ENCODE measurements at places on chromosomes 5 and 9.

DNA sequence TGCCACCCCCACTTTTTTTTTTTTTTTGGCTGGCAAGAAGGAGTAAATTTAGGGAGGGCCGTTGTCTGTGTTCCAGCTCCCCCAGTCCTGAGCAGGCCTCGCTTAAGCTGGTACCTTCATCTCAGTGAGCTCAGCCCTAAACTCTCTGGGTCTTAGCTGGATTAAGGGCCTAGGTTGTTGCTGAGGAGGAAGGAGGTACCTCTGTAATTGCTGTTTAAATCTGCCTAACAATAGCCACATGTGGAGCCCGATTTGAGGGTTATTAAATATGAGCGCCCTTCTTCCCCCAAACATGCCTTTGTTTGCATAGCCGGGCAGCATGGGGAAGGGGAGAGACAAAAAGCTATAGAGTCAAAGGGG, 179.0 kb upstream of the PITX1 start:
- DNase-seq = no peak

DNA sequence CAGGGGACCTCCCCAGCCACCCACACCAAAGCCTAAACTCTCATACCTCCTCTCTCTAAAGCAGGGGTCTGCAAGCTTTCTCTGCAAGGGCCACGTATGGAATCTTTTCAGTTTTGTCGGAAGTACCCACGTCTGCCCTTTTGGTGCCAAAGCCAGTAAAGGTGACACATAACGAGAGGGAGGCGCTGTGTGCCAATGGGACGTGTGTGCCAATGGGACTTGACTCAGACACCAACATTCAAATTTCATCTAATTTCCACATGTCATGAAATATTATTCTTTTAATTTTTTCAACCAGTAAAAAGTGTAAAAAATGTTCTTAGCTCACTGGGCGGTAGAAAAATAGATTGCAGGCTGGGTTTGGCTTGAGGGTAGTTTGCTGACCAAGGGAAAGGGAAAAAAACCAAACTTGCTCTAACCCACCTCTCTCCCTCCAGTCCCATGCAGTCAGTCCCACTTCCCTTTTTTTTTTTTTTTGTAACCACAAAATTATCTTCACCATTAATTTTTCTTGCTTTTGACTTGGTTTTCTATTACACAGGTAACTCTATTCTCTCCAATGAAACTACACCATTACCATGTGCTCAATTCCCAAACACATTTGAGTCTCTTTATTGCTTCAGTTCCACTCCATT, 25.5 kb downstream of the OR2V1 start:
- DNase-seq = no peak

- no peak for DNase-seq
Measured at GRCh38 chr5:171647904-171648260, 137.7 kb upstream of the SMIM23 start.

DNA sequence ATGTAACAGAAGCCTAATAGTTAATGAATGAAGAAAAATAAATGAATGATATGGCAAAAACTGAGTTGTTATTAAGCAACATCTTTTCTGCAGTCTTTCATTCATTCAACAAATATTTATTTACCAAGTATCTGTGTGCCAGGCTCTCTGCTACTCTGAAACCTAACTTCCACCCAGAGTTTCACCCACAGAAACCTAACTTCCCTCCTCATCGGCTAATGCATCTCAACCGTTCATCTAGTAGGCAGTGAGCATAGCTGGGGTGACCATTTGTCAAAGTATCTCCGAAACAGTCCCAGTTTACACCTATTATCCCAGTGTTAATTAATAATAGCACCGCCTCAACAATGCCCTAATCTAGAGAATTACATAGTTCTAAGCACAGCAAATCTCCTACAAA, 1.5 kb downstream of the TTC39B start:
- DNase-seq = no peak

All from activated CD8-positive, alpha-beta T cell treated with anti-CD3 and anti-CD28 coated beads for 36 hours (primary cell).